Neural progenitor cell (in vitro differentiated cells): ENCODE measurements at places on chromosomes 12 and 14.

DNA sequence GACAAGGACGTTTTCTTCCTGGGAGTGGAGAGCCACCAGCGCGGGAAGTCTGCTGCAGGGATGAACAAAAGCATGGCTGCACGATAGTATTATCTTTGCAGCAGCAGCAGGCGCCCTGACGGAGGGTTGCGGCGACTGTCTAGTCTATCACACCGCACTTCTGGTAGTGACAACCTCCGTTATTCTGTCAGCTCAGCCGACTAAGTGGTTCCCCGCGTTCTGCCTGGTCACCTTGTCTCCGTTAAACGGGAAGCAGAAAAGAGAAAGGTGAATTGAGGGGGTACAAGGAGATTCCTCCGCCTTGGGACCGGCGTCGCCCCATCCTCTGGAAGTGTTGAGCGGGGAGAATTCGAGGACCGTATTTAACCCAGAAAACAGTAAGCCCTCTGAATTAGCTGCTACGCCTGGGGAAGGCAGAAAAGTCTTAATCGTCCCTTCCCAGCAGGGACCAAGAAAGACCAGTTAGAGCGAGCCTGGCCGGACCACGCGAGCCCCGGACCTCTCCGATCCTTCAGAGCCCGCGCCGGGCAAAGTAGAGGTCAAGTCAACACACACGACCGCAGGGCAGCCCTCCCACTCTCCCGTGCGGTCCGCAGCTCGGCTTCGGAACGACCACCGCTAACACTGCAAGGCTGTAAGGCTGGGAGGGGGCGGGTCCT is 536 bp upstream of the DAAM1 start:
- peak overlapping the region; percentile 88 for H3K4me3 ChIP-seq
- no peak overlapping the region for H3K27ac ChIP-seq
- peaks cover 24% of the 10 kb centered on the region for H3K27me3 ChIP-seq
- H3K36me3 ChIP-seq, result no peaks in the 10 kb centered on the region
- peak; percentile 77 for DNase-seq

DNA sequence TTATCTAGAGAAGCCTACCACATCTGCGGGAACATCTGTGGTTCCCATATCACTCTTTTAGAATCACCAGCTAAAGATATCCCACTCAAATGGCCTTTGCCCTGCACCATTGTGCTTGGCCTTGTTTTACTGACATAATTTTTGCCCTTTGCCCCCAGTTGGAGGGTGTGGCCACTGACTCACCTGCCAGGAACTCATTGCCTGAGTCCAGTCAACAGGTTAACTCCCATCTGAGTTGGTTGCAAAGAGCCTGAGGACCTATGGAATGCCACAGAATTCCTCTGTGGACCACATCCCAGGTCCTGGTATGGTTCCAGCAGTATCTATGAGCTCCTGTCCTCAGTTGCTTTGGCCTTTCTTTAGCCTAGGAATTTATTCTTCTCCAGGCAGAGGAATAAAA is 55.7 kb upstream of the PTGR2 start:
- H3K4me3 ChIP-seq, result no peak overlapping the region
- H3K36me3 ChIP-seq, result no peaks in the 10 kb centered on the region
- H3K27me3 ChIP-seq, result peaks cover 70% of the 10 kb centered on the region
- no peak overlapping the region for H3K27ac ChIP-seq
- no peak for DNase-seq

GRCh38 chr12:109653890-109654289 is 59.7 kb upstream of the FAM222A start:
- no peaks in the 10 kb centered on the region for H3K36me3 ChIP-seq
- H3K4me1 ChIP-seq, result no peaks in the 10 kb centered on the region
- no peak for DNase-seq

DNA sequence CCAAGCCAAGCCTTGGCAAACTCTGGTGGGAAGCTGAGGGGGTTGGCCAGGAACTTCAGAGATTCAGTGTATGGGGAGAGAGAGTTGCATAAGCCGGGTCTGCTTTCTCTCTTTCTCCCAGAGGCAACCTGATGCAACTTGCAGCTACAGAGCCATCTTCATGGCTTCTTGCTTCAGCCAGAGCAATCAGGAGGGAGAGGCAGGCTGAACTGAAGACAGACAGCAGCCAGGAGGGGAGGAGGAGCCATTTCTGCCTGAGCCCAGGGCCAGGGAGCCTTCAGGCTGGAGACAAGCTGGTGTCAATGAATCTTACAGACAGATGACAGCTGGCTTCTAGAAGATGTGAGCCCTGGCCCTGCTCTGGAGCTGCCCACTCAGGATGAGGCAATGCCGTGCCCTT is 18.7 kb downstream of the NPC2 start:
- no peaks in the 10 kb centered on the region for H3K36me3 ChIP-seq
- H3K27me3 ChIP-seq, result no peaks in the 10 kb centered on the region
- H3K4me1 ChIP-seq, result peaks cover 30% of the 10 kb centered on the region
- no peak overlapping the region for H3K4me3 ChIP-seq

- no peak overlapping the region for H3K27ac ChIP-seq
- H3K27me3 ChIP-seq, result no peaks in the 10 kb centered on the region
- DNase-seq, result no peak
- no peaks in the 10 kb centered on the region for H3K36me3 ChIP-seq
These were observed 177.6 kb downstream of the SNAPC1 start for GRCh38 chr14:61939776-61940175.

DNA sequence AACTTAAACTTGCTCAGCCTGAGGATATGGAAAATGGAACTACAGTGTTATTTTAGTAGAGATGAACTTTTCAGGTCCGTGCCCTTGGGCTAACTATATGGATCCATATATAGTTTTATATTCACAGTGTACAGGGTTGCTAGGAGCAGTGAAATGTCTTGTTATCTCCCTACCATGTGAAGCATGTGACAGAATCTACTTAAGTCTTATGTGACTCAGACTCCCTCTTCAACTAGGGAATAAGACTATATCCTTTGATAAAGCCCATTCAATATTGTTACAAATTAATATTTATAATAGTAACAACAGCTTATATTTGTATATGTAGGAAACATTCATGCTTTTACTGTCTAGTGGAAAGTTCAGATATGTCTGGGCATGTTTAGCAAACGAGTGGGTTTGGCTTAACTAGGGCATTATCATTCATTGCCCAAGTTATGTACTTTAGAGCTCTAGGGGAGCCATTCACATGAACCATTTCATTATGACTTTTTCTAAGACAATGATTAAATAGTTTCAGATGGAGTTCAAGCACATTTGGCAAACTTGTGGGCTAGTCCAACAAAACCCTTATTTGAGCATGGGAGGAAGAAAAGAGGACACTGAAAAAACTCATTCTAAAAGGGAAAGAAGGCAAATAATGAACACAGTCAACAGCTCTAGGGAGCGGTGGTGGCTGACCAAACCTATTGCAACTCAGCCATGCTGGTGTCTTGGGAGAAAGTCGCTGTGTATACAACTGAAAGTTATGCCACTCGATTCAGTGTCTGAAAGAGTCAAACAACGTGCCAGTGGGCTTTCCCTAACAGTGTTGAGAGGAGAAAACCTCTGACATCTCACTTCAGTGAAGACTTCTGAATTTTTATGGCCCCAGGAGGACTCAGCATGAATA is 305.9 kb upstream of the G2E3 start:
- no peaks in the 10 kb centered on the region for H3K4me1 ChIP-seq
- no peak for DNase-seq
- no peak overlapping the region for H3K27ac ChIP-seq
- H3K27me3 ChIP-seq, result no peaks in the 10 kb centered on the region
- no peak overlapping the region for H3K4me3 ChIP-seq

DNA sequence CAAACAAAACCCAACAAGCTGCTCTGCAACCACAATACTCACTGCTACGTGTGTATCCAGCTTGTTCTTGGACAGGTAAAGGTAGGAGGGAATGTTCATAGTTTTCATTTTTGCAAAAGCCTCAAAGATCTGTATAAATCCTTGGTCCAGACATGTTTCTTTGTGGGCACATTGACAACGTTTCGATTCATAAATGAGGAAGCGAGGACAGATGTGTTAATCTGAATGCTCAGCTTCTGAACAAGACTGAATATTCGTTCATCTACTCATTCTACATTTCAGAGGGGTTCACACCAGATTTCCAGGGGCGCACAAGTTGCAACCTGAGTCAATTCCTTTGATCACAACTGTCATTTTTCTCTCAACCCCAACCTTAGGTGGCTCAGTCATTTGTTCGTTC is 134.4 kb downstream of the LLPH start:
- H3K4me3 ChIP-seq, result no peak overlapping the region
- no peak for DNase-seq
- no peak overlapping the region for H3K27ac ChIP-seq
- no peaks in the 10 kb centered on the region for H3K36me3 ChIP-seq
- no peaks in the 10 kb centered on the region for H3K27me3 ChIP-seq

DNA sequence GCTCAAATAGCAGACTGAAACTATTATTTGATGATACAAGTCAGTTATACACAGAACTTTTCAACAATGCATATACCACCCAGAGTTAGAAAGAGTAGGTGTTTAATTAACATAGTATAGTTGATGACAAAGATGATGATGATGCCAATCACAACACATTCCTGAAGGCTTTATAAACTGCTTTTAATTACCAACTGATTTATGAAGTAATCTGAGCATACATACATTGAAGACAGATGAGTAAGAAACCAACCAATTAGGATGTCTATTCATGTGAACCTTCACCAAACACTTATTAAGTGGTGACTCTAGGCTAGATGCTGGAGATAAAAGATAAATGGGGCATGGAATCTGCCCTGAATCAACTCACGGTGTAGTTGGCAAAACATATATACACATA is 600.9 kb upstream of the FLRT2 start:
- H3K27ac ChIP-seq, result no peak overlapping the region
- no peak overlapping the region for H3K4me3 ChIP-seq
- no peaks in the 10 kb centered on the region for H3K36me3 ChIP-seq
- no peak for DNase-seq
- no peaks in the 10 kb centered on the region for H3K27me3 ChIP-seq
- no peaks in the 10 kb centered on the region for H3K4me1 ChIP-seq

DNA sequence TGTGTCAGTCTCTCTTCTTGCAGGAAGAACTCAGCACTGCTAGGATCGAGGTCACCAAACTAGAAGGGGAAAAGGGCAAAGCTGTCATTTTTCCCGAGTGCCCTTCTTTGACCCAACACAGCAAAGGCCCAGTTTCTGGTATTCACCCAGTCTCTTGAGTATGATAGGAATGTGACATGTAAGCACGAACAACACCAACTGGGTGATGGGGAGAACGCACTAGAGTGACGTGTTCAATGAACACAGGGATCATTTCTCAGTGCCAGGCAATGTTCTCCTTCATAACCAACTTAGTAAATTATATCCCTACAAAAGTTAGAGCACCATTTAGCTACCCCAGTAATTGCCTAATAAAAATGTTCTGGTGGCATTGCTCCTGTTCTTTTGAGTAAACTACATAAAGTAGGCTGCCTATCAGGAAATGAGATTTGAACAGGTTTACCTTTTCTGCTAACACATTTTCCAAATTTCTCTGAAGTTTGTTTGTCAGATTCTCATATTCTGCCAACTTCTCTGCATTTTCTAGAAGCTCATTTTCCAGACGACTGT is 64.5 kb downstream of the NIN start:
- peaks cover 18% of the 10 kb centered on the region for H3K36me3 ChIP-seq
- H3K4me3 ChIP-seq, result no peak overlapping the region
- DNase-seq, result no peak
- no peak overlapping the region for H3K27ac ChIP-seq
- no peaks in the 10 kb centered on the region for H3K27me3 ChIP-seq

DNA sequence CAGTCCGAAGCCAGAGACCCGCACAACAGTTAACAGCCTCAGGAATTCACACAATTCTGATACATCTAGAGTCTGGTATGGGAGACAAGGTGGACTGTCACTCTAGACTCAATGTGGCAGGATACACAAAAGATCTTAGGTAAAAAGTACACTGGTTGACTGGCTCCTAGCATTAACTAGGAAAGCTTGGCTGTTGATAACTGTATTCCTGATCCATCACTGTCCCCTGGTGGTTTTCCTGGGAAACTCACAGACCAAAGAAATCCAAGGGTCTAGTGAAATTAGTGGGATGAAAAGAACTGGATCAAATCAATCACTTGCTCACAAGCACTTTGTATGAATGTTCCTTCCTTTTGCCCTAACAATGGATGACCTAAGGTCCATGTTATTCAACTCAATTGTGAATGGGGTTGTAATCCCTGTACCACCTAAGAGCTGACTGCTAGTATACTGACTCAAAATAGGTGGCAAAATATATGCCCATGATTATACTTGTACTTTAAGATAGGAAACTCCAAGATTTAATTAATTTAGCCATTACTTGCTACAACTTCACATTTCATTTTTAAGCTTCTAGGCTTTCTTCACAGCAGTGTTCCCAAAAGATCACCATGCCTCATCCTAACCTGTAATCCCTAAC is 14.0 kb downstream of the NPC2 start:
- H3K27ac ChIP-seq, result no peak overlapping the region
- no peaks in the 10 kb centered on the region for H3K36me3 ChIP-seq
- DNase-seq, result peak; percentile 73
- H3K27me3 ChIP-seq, result no peaks in the 10 kb centered on the region

DNA sequence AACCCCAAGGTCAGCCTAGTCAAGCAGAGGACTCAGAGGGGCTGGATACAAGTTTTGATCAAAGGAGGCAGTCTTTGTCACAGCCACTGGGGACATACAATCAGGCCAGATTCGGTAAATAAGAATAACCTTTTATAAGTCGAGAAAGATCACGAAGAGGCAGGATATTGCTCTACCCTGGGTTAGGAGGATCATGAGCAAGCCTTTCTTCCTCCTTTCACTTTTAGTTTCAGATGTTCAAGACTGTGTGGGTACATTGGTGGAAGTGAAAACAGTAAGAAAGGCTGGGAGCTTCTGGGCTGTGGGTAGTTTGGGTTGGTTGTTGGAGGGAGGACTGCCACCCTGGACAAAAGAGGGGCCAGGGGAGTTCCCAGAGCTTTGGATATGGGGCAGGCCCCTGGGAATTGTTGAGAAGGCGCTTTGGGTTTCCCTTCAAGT is 127.7 kb downstream of the SNAPC1 start:
- no peaks in the 10 kb centered on the region for H3K27me3 ChIP-seq
- peaks cover 5% of the 10 kb centered on the region for H3K4me1 ChIP-seq
- no peak for DNase-seq
- no peaks in the 10 kb centered on the region for H3K36me3 ChIP-seq
- no peak overlapping the region for H3K27ac ChIP-seq
